ENCODE measurements at places on chromosomes 1 and 21.

GRCh38 chr1:30515755-30516484, 207.5 kb downstream of the MATN1 start:
- DNase-seq: no peak

DNA sequence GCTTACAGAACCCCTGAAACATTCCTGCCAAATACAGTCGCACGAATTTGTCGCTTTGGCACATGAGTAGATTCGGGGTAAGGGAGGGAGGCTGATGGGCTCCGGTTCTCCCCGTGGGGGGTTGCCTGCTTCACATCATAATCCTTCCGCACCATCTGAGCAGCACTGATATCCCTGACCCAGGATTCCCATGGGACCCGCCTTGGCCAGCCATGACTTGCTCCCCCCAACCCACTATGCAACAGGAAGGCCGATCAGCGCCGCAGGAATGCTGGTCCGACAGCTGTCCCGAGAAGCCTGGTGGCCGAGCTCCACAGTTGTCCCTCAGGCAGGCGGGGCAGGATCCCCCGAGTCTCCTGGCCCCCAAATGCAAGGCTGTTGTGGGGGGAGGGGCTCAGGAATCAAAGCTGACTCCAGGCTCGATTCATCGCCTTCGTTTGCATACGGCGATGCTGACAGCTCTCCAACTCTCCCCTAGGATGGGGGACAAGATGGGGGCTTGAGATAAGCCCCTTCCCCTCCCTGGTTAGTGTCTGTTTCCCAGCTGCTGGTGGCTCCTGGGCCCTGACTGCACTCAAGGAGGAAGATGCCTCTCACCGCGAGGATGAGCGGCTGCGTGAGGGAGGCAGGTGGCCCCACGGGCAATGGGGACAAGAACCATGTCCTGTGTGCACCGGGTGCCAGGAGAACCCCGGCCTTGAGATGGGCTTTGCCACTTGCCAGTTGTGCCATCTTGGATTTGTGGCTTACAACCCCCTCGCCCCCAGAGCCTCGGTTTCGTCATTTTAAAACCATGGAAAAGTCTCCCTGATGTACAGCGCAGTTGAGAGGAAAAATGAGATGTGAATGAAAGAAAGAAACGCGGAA, 9.3 kb downstream of the DRAXIN start:
- no peak for DNase-seq

DNA sequence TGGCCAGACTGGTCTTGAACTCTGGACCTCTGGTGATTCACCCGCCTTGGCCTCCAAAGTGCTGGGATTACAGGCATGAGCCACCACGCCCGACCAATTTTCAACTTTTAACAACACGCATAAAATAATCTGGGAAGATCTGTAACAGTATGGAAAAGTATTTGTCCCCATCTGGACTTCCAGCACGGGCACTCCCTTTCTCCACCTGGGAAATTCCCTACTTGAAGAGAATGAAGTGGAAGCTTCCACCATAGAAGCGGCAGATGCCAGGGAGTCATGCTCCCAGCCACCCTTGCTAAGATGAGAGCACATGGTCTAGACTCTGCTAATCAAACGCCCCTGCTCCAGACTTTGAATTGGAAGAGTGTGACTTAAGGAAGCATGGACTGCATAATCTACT, 9.0 kb upstream of the GPR137B start:
- no peak for DNase-seq

DNA sequence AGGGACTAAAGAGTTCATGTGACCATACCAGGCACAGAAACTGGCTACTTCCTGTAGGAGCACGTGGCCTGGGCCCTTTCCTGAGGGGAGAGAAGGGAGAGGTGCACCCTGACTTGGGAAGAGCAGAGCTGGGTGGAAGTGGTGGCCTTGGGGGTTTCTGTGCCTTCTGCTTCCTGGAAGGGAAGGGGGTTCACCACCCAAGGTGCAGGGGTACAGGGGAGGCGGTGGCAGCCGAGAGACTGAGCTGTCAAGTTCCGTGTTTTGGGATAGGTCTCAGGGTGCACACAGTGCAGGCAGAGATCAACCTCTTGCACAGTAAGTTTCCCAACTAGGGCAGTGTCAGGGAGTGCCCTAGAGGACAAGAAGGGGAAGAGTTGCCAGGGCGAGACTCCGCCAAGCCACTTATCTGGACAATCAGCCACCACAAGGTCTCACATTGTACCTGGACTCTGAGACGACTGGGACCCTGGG, 10.1 kb downstream of the HECTD3 start:
- no peak for DNase-seq

DNA sequence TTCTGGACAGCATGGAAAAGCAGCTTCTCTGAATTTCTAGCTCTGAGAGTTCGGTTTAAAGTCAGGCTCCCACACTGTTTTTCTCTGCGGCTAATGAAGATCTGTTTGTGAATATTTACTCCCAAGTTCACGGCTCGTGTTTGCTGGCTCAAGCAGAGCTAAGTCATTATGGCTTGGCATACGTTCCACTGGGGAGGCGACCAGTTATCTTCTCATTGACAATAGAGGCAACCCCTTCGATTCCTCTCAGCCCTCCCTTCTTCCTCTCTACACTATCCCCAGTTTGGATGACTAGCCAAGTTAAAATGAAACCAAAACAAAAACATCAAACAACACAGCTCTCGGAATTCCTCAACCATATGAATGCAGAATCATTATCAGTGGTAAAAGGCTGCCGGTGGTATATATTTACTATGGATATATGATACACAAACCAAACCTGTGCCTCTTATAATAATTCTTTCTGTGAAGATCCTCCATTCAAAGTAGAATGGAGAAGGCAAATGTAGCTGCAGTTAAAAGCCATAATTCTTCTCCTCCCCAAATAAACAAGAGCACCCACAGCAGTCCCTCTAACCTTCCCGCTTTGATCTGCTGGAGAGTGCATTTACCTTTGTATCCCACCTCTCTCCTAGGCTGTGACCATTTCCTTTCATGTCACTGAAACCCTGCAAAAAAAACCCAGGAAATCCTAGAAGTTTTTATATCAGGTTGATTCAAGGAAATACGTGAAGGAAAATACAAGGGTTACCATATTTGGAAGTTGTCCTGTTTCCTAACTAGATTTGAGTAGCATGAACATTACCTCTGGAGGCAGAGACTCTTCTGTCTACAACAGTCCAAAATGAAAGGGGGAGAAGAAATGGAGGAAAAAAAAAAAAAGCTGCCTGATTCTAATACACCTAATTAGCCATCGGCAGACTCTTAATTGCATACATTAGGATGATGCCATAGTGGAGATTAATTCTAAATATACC, 108.3 kb upstream of the USH2A start:
- peak; percentile 42 for DNase-seq

DNA sequence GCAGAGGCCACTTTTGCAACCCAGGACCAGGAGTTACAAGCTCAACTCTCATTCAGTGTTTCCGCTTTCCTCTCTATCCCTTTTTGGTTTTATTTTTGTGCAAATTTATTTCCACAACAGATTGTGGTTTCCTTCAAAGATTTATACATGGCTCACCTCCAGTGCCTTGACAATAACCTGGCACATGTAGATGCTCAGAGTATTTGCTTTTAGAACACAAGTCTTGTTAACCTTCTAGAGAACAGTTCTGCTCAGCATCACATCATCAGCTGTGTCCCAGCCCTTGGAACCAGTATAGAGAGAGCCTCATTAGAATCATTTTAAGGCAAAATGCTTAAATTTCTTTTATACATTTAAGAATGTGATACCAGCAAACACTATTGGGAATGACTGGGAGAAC, 133.7 kb downstream of the TENT5C start:
- no peak for DNase-seq

DNA sequence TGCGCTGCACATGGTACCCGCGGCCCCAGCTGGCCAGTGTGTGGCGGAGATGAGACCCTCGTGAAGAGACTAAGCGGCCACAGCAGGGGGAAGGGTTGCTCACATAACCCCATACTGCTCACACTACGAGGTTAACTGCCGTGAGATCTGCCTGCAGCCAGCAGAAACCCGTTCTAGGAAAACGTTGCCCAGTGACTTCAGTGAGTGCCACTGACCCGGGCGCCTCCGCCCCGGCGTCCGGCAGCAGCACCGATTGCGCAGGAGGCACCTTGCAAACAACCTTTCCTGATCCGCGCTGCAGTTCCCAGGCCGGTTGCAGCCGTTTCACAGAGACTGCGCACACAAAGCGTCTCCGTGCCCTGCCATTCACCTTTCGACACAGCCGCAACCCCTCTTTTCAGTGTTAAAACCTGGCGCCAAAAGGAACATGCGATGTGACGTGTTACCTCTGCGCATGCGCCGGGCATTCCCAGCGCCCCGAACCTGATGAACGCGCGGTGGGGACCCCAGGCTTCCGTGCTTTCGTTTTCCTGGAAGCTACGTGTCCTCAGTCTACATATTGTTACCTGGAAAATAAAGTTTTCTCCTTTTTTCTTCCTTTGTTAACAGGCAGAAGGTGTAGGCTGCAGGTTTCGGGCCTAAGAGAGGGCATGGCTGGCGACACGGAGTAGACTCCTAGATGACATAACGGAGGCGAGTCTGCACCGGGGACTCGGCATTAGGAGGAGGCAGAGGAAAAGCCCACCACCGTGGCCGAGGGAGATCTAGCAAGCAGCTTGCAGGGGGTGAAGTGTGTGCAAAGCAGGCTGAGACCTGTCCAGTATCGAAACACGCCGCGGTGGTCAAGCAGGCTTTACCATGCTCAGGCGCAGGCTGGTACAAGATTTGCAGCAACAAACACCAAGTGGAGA, 8.9 kb downstream of the VPS26C start:
- DNase-seq: peak; percentile 65

- DNase-seq: no peak
These were observed at the start of gene FCRL2 for GRCh38 chr1:157776971-157777391. TSS of gene FCRL2 (minus strand) at chr1:157777132. CDS start at chr1:157777073, 59 bp downstream.

DNA sequence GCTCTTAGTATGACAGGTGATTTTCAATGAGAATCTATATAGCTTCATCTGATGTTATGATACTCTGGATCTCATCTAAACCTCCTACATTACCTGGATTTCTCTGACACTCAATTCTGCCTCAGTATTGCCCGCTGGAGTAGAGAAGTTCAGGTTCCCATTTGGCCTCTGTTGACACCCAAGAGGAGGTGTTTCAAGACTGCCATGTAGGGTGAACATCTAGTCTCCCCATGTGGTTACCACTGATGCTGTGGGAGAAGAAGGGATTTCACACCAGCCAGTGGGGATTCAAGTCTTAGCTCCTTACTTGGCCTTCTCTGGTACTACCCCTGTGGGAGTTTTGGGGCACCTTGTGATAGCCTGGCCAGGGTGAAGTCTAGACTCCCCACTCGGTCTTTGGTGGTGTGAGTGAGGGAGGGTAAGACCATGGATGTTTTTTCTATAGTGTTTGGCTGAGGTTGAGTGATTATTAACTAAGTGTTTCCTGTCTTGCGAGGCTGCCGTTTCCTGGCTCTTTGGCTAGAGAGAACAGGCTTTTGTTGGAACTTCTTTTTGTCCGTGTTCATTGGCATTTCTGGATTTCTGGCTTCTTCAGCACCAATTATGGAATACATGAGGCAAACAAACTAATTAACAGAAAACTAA, 90.7 kb downstream of the RHOU start:
- DNase-seq: no peak

DNA sequence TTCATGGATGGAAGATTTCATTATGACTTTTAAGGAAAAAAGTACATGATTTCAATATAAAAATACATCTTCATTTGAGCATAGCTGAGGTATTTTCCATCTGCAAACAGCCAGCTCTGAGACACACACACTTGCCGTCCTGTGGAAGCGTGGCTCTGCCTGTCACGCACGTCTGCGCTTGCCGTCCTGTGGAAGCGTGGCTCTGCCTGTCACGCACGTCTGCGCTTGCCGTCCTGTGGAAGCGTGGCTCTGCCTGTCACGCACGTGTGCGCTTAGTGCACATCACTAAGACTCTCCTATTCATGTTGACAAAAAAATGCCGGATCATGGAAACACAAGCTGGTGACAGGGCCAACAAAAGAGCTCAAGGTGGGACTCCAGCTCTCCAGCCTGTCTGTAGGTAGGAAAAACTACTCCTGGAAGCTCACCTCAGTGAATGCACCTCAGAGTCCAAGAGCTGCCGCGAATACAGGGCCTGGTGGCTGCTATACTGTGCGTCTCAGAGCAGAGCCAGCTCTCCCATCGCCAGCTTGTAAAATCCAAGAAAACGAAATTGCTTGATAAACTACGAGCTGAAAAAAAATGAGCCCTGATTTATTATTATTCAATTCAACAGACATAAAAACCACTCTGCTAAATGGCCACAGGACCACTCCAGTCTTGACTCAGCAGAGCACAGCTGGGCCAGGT, 69.3 kb downstream of the SLC37A1 start:
- DNase-seq: no peak

- no peak for DNase-seq
These were observed 10.4 kb downstream of the NR5A2 start for GRCh38 chr1:200037904-200038303.

- DNase-seq: peak; percentile 94
These were observed 33.4 kb upstream of the USH2A start for GRCh38 chr1:216456682-216457081.

Measured in EH (cell line).